CD4-positive, alpha-beta T cell treated with Interleukin-21 for 1 hour (primary cell): ENCODE measurements at places on chromosomes 2 and 18.

GRCh38 chr18:77157312-77157711 lies 24.7 kb upstream of the MBP start:
- DNase-seq = no peak

DNA sequence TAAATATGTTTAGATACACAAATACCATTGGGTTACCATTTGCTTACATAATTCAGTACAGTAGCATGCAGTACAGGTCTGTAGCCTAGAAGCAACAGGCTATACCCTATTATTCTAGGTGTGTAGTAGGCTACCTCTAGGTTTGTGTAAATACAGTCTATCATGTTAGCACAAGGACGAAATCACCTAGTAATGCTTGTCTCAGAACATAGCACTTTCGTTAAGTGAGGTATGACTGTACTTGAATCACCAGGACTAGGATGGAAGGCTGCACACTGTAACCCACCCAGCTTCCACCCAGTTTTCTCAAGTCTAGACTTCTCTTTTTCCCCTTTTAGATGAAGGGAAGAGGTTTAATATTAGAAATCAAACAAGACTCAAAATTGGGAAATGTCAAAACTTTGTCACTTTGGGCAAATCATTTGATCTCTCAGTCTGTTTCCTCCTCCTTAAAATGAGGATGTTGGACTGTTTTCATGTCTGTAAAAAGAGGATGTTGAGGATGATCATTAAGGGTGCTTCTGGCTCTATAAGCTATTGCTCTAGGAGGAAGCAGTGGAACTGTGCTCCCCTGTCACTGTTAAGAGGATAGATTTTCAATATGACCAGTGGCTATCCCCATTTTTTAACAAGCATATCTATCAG lies 3.7 kb upstream of the SOCS6 start:
- peak; percentile 2 for DNase-seq

GRCh38 chr2:10873171-10873570 lies 38.6 kb upstream of the KCNF1 start:
- no peak for DNase-seq

- DNase-seq = no peak
Observed at GRCh38 chr2:110770404-110770958, 38.1 kb downstream of the ACOXL start.

DNA sequence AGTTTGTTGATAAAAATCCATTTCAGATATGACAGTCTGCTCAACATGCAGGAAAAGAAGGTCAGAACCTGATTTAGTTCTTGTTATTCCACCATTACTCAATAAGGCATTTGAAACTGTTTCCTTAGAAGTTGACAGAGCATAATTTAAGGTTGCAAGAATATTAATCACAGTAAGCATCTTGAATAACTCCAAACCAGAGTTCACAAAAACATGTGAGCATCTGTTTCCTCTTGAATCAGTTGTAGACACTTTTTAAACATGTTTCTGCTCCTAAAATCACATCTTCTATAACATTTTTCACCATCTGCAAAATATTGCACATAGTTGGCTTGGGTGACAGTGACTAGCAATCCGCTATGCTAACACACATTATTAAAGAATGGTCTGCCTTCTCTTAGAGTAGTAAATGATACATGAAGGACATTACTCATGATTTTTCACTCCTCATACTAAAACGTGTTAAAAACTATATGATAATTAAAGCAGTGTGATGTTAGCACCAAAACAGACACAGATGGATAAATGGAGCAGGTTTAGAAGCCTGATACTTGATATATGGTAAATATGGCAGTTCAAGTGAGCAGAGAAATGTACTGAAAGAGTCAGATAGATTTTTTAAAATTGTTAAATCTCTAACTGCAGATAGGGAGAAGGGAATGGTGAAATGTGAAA lies 30.3 kb downstream of the AKAIN1 start:
- DNase-seq = no peak
